PC-3 (cell line): ENCODE measurements at places on chromosomes 13 and 19.

- DNase-seq: no peak
Measured at GRCh38 chr19:51059715-51060114, 5.2 kb downstream of the KLK13 start.

DNA sequence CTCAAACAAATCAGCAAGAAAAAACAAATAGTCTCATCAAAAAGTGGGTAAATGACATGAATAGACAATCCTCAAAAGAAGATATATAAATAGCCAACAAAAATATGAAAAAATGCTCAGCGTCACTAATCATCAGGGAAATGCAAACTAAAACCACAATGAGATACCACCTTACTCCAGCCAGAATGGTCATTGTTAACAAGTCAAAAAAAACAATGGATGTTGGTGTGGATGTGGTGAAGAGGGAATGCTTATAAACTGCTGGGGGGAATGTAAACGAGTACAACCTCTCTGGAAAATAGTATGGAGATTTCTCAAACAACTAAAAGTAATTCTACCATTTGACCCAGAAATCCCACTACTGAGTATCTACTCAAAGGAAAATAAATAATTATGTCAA, 239.2 kb upstream of the RFC3 start:
- no peak for DNase-seq

- DNase-seq: no peak
Measured at GRCh38 chr19:47005164-47005641, 14.4 kb upstream of the NPAS1 start.

GRCh38 chr19:37654629-37655300, 500 bp downstream of the ZFP30 start:
- peak; percentile 19 for DNase-seq

GRCh38 chr19:53908935-53909415, at the start of gene CACNG7:
Gene CACNG7 (plus strand): TSS chr19:53909278. CDS start chr19:53912832, 3,554 bp downstream.
- DNase-seq: no peak
